Vagina (tissue), 2 donors: ENCODE measurements at places on chromosomes 2 and 18. TPM values are rescaled to one million over a fixed set of nuclear protein-coding genes. Genes with fewer than 3 reads are reported as not detected.
A peak's percentile ranks its signal among the peaks of the same experiment; 100 is the strongest.

The AMER3 gene
- total RNA-seq: not detected

The PELI1 gene
- 60.4 TPM for total RNA-seq

The RNF125 gene
- total RNA-seq: 3.7 TPM

The LYG1 gene
- total RNA-seq: not detected

The SH2D6 gene
- total RNA-seq: not detected

The SOCS6 gene
- total RNA-seq: 16.0 TPM

The UGT1A7 gene
- total RNA-seq: 4.9 TPM

- DNase-seq: no peak
Measured at GRCh38 chr18:13579874-13580273, 146.5 kb downstream of the FAM210A start.

DNA sequence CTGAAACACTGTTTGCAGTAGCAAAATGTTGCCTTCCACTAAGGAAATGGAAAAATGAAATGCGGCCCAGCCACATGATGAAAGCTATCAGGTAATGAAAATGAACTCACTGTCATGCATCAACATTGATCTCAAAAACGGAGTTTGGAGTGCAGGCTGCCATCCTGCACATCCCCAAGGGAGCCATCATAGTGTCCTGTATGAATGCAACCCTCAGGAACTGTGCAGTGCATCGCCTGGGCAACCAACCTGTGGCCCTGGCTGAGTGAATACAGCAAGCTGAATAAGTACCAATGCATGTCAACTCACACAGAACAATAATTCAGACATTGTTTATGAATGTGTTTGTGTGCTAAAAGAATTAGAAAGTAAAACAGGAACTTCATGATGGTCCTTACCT lies 23.1 kb upstream of the TXNDC2 start:
- DNase-seq: no peak

GRCh38 chr2:128438586-128438985 lies 119.9 kb upstream of the HS6ST1 start:
- DNase-seq: peak; percentile 70

GRCh38 chr2:207734264-207734635 lies 22.8 kb downstream of the CCNYL1 start:
- no peak for DNase-seq

DNA sequence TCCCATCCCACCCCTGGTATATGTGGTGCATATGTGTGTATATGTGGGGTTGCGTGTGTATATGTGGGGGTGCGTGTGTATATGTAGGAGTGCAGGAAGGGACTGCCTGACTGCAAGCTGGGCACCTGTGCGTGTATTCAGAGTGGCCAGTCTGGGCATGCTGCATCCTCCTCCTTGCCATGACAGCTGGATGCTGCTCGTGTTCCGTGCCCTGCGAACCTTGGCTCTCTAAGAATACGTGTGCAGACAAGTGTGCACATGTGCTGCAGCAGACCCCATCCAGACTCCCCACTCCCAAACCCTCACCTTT lies 222.1 kb downstream of the CELF4 start:
- no peak for DNase-seq

DNA sequence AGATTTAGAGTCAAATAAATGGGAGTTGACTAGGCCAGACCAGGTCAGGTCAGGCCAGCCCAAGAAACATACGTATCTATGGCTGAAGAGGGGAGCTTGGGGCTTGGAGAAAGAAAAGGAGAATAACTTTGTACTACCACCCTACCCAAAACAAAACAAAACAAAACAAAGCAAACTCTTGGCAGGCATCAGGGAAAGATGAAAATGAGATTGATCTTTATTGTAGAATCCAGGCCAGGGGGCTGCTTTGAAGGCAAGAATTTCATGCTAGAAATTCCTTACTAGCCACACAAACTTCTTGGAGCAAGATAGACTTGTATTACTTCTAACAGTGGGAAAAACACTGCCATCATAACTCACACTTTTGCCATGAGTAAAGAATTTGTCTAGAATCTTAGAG lies 26.2 kb downstream of the QPCT start:
- DNase-seq: no peak

GRCh38 chr18:6875749-6876148 lies 146.2 kb downstream of the ARHGAP28 start:
- DNase-seq: no peak
